ENCODE measurements at places on chromosomes 7 and 10. TPM values are rescaled to one million over a fixed set of nuclear protein-coding genes. Genes with fewer than 3 reads are reported as not detected.

- DNase-seq = no peak
- H3K27ac ChIP-seq = no peak overlapping the region
- no peaks in the 10 kb centered on the region for H3K4me1 ChIP-seq
- H3K36me3 ChIP-seq = no peaks in the 10 kb centered on the region
Measured at GRCh38 chr7:47827871-47828270, 120.4 kb downstream of the PKD1L1 start.

- H3K27me3 ChIP-seq = no peaks in the 10 kb centered on the region
- no peak overlapping the region for H3K27ac ChIP-seq
- DNase-seq = no peak
Measured at GRCh38 chr10:95395947-95396449, 105.2 kb upstream of the PDLIM1 start.

GRCh38 chr10:71770255-71770654, 3.1 kb downstream of the VSIR start:
- no peak overlapping the region for H3K27ac ChIP-seq
- H3K36me3 ChIP-seq = no peaks in the 10 kb centered on the region

The AGAP5 gene
- 15.5 TPM for total RNA-seq

DNA sequence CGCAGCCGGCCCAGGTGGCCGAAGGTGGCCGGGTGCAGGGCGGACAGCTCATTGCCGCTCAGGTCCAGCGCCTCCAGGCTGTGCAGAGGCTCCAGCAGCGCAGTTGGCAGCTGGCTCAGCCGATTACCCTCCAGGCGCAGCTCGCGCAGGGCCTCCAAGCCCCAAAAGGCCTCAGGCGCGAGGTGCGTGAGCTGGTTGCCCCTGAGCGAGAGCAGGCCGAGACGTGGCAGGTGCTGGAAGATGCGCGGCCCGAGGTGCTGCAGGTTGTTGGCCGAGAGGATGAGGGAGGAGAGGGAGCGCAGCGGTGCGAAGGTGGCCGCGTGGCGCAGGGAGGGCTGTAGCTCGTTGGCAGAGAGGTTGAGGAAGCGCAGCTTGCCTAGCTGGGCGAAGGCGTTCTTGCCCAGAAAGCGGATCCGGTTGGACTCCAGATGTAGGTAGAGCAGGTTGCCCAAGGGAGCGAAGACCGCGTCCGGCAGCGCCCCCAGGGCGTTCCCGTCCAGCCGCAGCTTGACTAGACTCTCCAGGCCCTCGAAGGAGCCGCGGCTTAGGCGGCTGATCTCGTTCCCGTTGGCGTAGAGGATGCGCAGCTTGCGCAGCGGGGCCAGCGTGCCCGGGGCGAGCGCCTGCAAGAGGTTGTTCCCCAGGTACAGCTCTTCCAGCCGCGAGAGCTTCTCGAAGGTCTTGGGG, 923 bp downstream of the TRIL start:
- peak overlapping the region; percentile 85 for H3K27ac ChIP-seq
- DNase-seq = peak; percentile 15
- H3K36me3 ChIP-seq = no peaks in the 10 kb centered on the region
- H3K27me3 ChIP-seq = peaks cover 67% of the 10 kb centered on the region

The EEPD1 gene
- total RNA-seq = 11.3 TPM

The GPR37 gene
- total RNA-seq = 6.6 TPM

DNA sequence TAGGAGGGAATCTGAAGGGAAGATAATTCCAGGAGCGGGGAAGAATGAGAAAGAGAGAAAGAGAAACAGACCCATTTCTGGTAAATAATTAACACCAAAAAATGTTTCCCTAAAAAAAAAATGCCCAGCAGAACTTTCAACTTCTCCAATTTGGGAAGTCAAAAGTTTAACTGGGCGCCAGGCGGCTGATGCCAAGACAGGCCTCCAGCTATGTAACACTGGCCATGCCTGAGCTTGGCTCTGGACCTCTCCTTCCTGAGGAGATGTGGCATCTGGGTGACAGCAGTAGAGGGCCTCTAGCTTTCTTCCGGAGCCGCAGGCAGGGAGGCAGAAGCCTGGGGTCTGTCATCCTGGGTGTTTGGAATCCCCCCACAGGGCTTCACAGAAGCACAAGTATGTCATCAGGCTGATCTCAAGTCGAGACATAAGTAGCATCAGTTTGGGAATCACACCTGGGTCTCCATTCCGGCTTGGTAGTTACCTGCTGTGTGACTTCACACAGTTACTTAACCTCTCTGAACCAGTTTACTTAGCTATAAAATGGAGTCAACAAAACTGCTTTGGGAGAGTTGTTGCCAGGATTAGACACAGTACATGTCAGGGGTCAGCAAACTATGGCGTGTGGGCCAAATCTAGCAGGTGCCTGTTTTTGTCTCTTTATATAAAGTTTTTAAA, 50.5 kb upstream of the TCF7L2 start:
- H3K4me1 ChIP-seq = peaks cover 22% of the 10 kb centered on the region
- no peaks in the 10 kb centered on the region for H3K27me3 ChIP-seq
- peak overlapping the region; percentile 69 for H3K4me3 ChIP-seq
- H3K27ac ChIP-seq = peak overlapping the region; percentile 99
- H3K36me3 ChIP-seq = no peaks in the 10 kb centered on the region

- no peak overlapping the region for H3K27ac ChIP-seq
- H3K4me1 ChIP-seq = peaks cover 3% of the 10 kb centered on the region
- peaks cover 39% of the 10 kb centered on the region for H3K27me3 ChIP-seq
- no peaks in the 10 kb centered on the region for H3K36me3 ChIP-seq
Measured at GRCh38 chr7:155878674-155879073, 66.4 kb upstream of the SHH start.

The BZW2 gene
- total RNA-seq = 75.6 TPM
